ENCODE measurements at places on chromosomes 4 and X. TPM values are rescaled to one million over a fixed set of nuclear protein-coding genes. Genes with fewer than 3 reads are reported as not detected.

CRLF2 gene
- not detected for total RNA-seq

AMBN gene
- total RNA-seq, result not detected

SMIM10L2A gene
- total RNA-seq, result 17.2 TPM

CSAG1 gene
- not detected for total RNA-seq

FGFBP2 gene
- total RNA-seq, result not detected

EGF gene
- total RNA-seq, result 3.7 TPM

EPGN gene
- total RNA-seq, result not detected

AGA gene
- total RNA-seq, result 7.2 TPM

Measured in cardiac muscle cell (in vitro differentiated cells and primary cell).